A549 treated with ZK216348 at 1 μM for 4 hours (cell line): ENCODE measurements at places on chromosomes 5 and 9. TPM values are rescaled to one million over a fixed set of nuclear protein-coding genes. Genes with fewer than 3 reads are reported as not detected.

The LCN1 gene
- 0.53 TPM in 1 of 5 replicates, not detected in the others for total RNA-seq

The NKD2 gene
- 12.5 to 20.1 TPM (median 19.8 TPM) in 5 replicates for total RNA-seq

The REEP2 gene
- 6.1 to 8.2 TPM (median 6.8 TPM) in 5 replicates for total RNA-seq

The SLC25A2 gene
- not detected in 5 replicates for total RNA-seq

The HRH2 gene
- total RNA-seq = 0.46 to 0.73 TPM (median 0.51 TPM) in 5 replicates

The IL4 gene
- not detected in 5 replicates for total RNA-seq

The FRMD3 gene
- 3.1 to 5.5 TPM (median 4.2 TPM) in 5 replicates for total RNA-seq

The IL7R gene
- 0.19 to 0.55 TPM (median 0.35 TPM) in 5 replicates for total RNA-seq

The OR1Q1 gene
- 0.15 TPM in 1 of 5 replicates, not detected in the others for total RNA-seq

The TAF11L3 gene
- not detected in 5 replicates for total RNA-seq

The SLC27A6 gene
- total RNA-seq = 0.06 to 0.10 TPM in 2 of 5 replicates, not detected in the others

The PHF24 gene
- 0.05 to 0.29 TPM (median 0.12 TPM) in 4 of 5 replicates, not detected in the other for total RNA-seq

The IFNA2 gene
- total RNA-seq = not detected in 5 replicates

The SELENOP gene
- total RNA-seq = 0.14 to 0.61 TPM (median 0.40 TPM) in 3 of 5 replicates, not detected in the others

The CER1 gene
- not detected in 5 replicates for total RNA-seq

The CKMT2 gene
- total RNA-seq = not detected in 5 replicates

The PAPPA gene
- 23.7 to 46.1 TPM (median 34.7 TPM) in 5 replicates for total RNA-seq

The SPIN1 gene
- 23.7 to 44.0 TPM (median 38.6 TPM) in 5 replicates for total RNA-seq

The CARTPT gene
- not detected in 5 replicates for total RNA-seq

The SLCO4C1 gene
- 0.04 TPM in 1 of 5 replicates, not detected in the others for total RNA-seq

The RAPGEF6 gene
- 6.1 to 10.5 TPM (median 8.1 TPM) in 5 replicates for total RNA-seq

The PPIC gene
- 14.9 to 20.3 TPM (median 17.7 TPM) in 5 replicates for total RNA-seq

The CNTFR gene
- total RNA-seq = 0.08 to 0.20 TPM (median 0.09 TPM) in 3 of 5 replicates, not detected in the others

The SLC6A18 gene
- not detected in 5 replicates for total RNA-seq

The STPG3 gene
- total RNA-seq = not detected in 5 replicates

The CD14 gene
- 3.0 to 5.1 TPM (median 4.5 TPM) in 5 replicates for total RNA-seq

The RHOBTB3 gene
- total RNA-seq = 5.3 to 10.5 TPM (median 8.4 TPM) in 5 replicates

The ZNF483 gene
- total RNA-seq = 0.41 to 1.2 TPM (median 0.93 TPM) in 5 replicates

The IQGAP2 gene
- 0.95 to 2.7 TPM (median 1.7 TPM) in 5 replicates for total RNA-seq

The SHISAL2B gene
- 0.20 TPM in 1 of 5 replicates, not detected in the others for total RNA-seq
